Fibroblast of skin of left quadriceps (primary cell): ENCODE measurements at places on chromosomes 12 and 14.

GRCh38 chr12:94247246-94247645, 98.9 kb downstream of the PLXNC1 start:
- DNase-seq: no peak

- DNase-seq: no peak
Observed at GRCh38 chr12:22018860-22019259, 27.2 kb upstream of the CMAS start.

DNA sequence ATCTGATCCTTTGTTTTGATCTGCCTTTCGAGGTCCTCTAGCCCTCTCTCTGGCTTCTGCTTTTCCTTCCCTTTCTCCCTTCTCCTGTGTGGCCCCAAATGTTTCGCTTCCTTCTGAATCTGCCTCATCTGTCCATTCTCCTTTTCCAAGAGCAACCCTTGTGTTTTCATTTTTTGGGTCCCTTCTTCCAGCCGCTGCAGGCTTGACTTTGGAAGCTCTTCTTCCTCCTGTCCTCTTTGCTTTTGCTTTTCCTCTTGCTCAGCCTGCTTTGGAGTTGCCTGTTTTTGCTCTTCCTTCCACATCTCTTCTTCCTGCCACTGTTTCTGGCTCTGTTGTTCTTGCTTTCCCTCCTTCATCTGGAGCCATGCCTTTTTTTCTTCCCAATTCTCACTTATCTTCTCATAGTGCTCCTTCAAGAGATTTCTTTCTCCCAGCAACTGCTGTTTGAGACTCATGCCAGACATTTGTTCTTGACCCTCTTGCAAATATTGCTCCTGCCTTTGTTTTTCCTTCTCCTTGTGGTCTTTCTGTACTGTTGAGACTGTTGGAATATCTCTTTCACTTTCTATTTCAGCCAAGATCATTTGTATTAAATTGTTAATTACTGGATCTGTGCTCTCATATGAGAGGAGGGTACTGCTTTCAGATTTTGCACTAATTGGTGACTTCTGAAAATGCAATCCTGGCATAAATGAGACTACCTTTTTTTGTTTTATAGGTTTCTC, 42.4 kb downstream of the FAM186A start:
- no peak for DNase-seq

DNA sequence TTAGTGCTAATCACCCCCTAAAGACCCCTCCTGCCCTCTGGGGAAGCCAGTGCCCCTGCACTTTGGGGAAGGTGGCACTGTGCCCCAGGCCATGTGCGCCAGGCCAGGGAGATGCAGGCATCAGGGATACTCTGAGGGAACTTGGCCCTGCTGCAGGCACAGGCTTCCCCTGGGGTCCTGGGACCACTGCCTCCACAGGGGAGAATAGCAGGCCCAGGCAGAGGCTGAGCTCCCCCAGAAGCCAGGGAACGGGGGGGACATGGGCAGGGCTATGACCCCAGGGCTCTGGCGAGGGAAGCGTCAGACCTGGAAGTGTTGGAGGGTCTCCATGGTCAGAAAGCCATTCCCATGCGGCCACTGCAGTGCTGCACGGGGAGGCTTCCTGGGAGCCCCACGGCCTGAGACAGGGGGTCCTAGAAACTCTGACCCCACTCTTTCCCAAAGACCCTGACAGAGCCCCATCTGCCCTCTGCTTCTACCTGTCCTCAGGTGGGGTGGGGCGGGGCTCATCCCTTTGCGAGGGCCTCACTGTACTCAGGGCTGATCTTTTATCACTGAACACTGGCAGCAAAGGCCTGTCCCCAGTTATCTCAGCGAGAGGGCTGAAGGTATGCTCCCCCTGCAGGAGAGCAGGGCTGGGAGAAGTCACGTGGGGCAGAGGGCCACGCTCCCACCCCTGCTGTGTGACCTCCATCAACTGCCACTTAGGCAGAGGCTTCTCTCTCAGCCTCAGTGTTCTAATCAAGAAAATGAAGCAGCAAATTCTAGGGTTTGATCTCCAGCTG, 160.0 kb downstream of the CALM1 start:
- DNase-seq: no peak

DNA sequence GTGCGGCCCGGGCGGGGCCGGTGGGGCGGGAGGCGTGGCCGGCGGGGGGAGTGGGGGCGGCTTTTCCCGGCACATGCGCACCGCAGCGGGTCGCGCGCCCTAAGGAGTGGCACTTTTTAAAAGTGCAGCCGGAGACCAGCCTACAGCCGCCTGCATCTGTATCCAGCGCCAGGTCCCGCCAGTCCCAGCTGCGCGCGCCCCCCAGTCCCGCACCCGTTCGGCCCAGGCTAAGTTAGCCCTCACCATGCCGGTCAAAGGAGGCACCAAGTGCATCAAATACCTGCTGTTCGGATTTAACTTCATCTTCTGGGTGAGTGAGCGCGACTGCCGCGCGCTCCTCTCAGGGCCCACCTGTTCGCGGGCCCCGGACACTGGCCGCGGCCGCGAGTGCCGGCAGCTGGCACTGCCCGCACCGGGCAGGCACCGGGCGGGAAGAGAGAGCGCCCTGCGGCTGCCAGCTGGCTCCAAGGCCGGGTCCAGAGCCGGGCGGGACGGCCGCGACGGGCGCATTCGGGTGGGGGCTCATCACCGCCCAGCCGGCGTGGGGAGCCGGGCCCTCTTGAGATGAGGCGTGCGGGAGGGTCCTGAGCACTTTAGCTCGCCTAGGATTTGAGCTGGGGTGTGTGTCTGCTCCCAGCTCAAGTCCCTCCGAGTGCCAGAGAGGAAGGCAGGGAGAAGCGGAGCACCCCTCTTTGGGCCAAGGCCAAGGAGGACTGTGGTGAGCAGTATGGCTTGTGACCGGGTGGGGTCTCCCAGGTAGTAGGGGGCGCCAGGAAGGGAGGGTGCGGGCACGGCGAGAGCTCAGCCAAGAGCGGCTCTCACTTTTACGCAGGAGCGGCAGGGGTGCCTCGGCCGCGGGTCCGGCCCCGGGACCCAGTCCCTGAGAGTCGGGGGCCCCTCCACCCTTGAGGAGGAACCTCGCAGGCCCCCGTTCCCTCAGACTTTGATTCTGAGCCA, at the start of gene CD9:
TSS of gene CD9 (plus strand) at position 145 of the 957 bp plus-strand sequence. CDS start at position 245, 100 bp downstream.
- no peak for DNase-seq

DNA sequence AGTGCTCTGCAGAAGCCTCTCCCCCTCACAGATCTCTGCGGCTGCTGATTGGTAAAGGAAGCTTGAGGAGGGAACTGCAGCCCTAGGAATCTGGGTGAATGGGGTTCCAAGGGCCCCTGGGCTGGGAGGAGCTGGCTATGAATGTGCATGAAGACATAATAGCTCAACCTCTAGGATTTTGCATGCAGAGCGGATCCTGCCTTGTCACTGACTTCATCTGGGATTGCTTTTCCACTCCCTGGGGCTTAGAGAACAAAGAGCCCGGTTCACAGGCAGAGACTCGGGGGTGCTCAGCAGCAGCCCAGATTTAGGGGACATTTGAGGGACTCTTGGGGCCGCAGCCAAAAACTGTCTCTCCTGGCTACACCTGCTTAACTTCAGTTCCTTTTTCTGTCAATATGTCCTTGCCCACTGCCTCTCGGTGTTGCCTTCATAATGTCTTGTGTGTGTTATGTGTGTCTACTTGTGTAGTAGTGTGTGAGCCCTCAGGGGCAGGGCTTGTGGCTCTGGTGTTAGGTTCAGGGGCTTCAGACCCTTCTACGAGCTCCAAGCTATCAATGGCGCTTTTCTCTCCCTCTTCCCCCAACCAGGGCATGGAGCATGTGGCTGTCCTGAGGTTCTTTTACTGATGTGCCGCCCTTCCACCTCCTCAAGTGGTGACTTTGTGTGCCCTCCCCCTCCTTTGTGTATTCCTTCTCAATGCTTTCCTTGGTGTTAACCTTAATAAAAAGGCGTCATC, 1.9 kb downstream of the CCDC184 start:
- no peak for DNase-seq

GRCh38 chr14:34181338-34181737, 230.5 kb upstream of the EGLN3 start:
- DNase-seq: no peak

DNA sequence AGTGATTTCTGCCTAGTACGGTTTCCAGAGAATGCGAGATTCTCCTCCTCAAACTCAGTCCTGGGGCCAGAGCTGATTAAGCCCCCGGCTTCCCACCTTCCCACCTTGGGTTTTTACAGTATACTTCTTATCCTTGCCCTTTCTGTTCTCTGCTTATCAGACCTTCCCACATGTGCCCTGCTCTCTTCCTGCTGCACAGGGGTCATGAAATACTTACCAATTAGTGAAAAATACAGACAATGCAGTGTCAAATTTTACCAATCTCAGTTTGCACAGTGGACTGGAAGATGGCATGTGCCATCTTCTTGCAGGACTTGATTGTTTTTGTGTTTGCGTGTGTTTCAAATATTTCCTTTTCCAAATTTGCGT, 14.7 kb downstream of the SUSD6 start:
- no peak for DNase-seq

- no peak for DNase-seq
Observed at GRCh38 chr12:9341260-9341585, 133.0 kb upstream of the PZP start.
